ENCODE measurements at places on chromosomes 3 and 15.
A peak's percentile ranks its signal among the peaks of the same experiment; 100 is the strongest.

GRCh38 chr3:79018671-79019136, 749.1 kb downstream of the ROBO1 start:
- peak; percentile 83 for DNase-seq

- DNase-seq: no peak
These were observed 73.9 kb downstream of the BTLA start for GRCh38 chr3:112425382-112425781.

DNA sequence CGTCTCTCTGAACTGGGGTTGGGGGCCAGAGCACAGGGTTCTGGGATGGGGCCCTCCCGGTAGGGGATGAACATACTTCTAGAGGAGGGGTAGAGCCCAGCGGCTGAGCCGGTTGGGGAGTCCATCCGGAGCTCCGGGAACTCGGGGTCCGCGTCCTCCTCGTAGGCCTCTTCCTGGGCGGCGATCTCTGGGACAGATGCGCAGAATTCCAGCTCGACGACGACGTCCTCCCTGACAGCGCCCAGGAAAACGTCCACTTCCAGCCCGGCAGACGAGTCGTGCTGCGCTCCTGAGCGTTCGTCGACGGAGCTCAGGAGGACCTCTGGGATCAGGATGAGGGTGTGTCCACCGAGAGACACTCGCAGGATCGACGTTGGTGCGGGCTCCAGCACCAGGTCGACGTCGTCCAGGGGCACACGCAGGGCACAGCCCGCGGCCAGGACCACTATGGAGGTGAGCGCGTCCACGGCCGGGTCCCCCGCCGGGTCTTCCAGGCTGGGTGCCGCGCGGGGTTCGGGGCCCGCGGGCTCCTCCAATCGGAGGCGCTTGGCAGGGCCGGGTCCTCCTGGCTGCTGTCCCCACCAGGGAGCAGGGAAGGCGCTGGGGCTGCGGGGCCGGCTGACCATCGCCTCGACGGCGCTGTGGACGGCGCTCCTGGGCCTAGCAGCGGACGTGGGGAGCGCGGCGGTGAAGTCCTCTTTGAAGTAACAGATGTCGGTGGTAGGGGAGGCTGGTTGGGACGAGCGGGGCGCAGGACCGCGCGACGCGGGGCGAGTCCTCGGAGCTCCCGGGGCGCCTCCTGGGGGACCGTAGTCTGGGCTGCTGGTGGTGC, 474 bp downstream of the PRR23B start:
- no peak for DNase-seq

DNA sequence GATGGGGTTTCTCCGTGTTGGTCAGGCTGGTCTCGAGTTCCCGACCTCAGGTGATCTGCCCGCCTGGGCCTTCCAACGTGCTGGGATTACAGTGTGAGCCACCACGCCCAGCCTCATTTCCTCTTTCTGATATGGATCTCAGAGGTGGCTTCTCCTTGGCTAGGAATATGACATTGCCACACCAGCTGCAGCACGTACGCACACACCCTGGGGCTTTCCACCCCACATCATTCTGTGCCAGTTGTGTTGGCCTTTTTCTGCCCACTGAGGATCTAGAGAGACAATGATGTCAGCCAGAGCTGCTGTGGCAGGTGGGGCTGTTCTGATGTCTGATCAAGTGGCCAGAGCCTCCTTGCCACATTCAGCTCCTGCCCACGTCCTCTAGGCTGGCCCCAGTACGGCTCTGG, 29.0 kb downstream of the TMEM45A start:
- no peak for DNase-seq

DNA sequence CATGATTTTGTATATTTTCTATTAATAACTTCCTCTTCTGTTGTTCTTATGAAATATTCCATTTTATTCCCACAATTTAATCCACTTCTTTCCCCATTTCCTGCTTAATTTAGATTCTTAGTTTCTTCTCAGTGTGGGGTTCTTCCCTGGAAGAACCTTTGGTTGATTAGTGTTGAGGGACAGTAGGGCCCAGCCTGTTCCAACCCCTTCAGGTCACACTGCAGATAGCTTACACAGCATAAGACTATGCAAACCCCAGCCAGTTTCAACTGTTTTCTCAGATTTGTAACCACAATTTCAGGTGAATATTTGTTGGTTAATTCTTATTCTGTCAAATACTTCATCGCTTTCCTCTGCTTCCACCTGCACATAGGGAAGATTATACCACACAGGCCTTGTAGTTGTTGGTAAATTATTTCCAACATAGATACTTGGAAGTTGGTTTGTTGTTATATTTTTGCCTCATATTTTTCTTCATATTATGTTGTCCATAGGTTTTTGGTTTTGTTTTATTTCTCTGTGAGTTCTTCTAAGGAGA, 34.7 kb downstream of the AADACL2 start:
- DNase-seq: no peak

DNA sequence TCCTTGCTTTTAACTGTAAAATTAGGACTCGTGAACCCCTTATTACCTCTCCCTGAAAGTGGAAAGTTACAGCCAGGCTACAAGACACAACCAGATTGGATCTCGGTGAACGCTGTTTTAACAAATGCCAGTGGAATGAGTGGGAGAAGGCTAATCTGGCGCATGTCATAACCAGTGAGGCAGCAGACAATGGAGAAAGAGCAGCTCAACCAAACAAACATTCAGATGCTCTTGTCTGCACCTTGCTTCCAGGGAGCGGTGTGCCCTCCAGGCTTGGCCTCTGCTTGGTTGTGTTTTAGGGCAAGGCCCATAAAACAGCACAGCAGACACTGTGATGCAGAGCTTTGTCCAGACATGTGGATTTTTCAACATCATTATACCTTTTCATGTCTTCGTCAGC, 45.9 kb upstream of the ATP1B3 start:
- peak; percentile 60 for DNase-seq

DNA sequence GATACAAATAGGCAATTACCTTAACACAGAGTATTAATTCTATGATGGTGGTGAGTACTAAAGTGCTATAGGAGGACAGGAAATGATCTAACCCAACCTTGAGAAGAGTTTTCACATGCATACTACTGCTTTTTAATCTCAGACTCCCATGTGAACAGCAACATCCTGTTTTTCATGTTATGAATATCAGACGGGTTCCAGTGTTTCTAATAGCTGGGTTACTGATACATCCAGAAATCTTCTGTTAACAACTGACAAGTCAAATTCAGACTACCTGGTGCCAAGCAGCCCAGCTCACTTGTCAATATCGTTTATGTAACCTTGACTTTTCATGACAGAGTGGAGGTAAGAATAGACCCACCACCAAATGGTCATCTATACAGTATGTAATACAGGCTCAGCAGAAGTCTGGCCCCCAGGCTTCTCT, 220.2 kb upstream of the COL8A1 start:
- DNase-seq: no peak

DNA sequence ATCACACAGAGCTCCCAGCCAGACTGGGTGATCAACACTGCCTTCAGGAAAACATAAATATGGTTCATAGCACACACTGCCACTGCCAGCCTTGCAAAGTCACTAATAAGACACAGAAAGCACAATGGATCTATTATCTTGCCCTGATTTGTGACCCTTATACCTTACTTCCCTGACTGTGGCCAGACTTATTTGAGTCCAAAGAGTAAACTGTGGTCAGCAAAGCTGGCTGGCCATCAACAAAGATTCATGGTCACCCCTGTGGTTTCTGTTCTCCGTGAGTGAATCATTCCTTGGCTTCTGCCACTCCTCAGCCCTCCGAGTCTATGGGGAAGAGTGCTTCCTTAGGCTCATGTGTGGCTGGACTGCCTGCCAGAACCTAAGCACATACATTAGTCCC, 437.7 kb downstream of the RAP2B start:
- peak; percentile 92 for DNase-seq

DNA sequence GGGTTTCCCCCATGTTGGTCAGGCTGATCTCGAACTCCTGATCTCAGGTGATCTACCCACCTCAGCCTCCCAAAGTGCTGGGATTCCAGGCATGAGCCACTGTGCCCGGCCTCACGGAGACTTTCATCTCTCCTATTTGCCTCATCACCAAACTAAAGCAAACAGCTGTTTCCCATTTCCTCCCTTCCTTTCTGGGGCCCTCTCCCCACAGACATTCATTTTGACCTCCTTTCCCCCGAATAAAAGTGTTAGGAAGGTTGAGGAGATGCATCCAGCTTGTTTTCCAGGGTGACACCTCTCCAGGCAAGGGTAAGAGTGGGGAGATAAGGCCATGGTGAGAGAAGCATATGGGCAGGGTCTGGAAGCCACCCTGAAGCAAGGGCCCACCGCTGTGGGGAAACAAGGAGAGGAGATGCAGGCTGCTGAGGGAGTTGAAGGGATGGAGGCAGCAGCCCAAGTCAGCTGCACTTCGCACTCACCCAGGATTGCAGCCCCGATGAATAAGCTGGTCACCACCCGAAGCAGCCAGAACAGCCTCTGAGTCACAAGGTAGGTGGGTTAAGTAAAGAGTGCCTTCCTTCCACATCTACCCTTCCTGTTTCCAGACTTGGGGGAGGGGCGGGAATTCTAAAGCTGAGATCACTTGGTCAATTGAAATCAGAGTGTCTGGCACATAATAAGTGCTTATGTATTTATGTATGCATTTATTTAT, 7.7 kb downstream of the DUOXA2 start:
- no peak for DNase-seq

GRCh38 chr15:96014939-96015338, 315.6 kb upstream of the NR2F2 start:
- no peak for DNase-seq

DNA sequence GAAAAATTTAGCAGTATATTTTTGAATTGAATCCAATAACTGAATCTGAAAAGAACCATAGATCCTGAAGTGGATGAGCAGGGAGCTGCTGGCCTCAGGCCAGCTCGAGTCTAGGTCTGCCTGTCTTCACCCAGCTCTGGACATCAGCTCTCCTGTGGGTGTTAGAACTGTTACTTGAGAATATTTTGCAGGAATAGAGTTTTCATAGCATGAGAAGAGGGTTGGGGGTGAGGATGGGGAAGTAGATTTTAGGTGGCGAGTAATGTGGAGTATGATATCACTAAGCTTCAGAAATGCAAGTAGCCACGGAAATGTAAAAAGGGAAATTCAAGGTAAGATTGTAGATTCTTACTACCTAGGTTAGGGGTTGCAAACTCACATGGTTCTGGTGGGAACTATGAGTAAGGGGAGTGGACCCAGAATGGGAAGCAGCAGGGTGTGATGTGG, 6.2 kb downstream of the RAB8B start:
- DNase-seq: no peak

- DNase-seq: no peak
These were observed 123.1 kb downstream of the RYR3 start for GRCh38 chr15:33433821-33434220.
